EH (cell line): ENCODE measurements at places on chromosomes 3 and 15.

GRCh38 chr3:166013073-166013679 is 176.0 kb upstream of the BCHE start:
- DNase-seq, result peak; percentile 1

GRCh38 chr3:182258538-182259177 is 534.6 kb upstream of the ATP11B start:
- DNase-seq, result no peak

- no peak for DNase-seq
Measured at GRCh38 chr3:89105503-89105902, 1.9 kb upstream of the EPHA3 start.

DNA sequence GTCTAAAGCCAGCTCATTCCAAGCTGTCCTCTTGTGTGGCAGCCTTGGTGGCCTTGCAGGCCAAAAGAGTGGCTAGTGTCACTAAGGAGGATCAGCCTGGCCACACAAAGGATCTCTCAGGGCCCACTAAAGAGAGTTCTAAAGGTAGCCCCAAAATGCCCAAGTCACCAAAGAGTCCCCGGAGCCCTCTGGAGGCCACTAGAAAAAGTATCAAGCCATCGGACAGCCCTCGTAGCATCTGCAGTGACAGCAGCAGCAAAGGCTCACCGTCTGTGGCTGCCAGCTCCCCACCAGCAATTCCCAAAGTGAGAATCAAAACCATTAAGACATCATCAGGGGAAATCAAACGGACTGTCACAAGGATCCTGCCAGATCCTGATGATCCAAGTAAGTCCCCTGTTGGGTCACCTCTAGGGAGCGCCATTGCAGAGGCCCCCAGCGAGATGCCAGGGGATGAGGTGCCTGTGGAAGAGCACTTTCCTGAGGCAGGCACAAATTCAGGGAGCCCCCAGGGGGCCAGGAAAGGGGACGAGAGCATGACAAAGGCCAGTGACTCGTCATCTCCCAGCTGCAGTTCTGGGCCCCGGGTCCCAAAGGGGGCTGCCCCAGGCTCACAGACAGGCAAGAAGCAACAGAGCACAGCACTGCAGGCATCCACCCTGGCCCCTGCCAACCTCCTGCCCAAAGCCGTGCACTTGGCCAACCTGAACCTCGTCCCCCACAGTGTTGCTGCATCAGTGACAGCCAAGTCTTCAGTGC is 33.5 kb upstream of the ALPK3 start:
- DNase-seq, result no peak

- peak; percentile 87 for DNase-seq
Measured at GRCh38 chr3:99901200-99901926, 83.7 kb downstream of the CMSS1 start.

DNA sequence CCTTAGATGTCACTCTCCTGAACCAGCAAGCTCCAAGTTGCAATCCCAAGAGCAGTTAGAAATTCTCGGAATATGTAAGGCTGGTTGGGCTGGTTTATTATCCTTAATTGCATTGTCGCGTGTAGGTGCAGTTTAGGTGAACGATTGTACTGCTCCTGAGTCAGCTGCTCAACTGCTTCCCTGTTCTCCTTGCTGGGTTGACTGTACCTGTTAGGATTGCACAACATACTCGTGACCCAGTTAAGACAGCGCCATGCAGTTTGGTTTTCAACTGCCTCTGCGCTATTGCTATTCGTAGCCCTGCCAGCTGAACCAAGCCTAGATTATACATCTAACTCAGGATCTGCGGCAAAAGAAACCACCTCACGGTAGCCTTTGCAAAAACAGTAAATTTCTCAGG is 41.0 kb downstream of the BCL2L10 start:
- no peak for DNase-seq

DNA sequence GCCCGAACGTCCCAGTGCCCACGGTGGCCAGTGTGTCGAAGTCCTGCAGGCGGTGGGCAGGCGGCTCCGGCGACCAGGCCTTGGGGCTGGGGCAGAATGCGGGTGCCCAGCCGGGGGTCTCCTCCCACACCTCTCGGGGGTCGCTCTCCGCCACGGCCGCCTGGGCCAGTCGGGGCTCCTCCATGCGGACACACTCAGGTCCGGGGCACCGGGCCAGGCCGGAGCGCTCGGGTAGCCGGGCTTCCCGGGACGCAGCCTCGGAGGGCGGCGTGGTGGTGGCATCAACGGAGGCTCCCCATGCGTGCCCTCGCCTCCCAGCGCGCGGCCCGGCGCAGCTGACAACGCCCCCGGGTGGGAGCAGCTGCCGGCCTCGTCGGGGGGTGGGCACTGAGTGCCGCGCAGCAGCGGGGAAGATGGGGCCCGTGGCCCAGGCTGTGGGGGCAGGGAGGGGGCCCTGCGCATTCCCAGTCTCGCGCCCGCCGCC is 30.1 kb upstream of the CERS3 start:
- DNase-seq, result no peak

- no peak for DNase-seq
Measured at GRCh38 chr3:141202682-141203081, 28.9 kb upstream of the PXYLP1 start.

DNA sequence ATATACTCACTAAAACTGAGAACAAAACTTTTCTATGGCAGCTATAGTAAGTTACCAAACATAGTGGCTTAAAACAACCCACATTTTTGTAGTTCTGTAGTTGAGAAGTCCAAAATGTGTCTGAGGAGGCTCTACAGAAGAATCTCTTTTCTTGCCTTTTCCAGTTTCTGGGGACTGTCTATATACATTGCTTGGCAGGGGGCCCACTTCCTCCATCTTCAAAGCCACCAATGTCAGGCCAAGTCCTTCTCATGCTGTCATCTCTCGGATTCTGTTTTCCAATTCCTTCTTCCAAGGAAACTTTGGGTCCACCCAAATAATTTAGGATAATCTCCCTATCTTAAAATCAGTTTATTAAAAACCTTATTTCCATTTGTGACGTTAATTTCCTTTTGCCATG is 92.7 kb downstream of the DLG1 start:
- DNase-seq, result no peak

GRCh38 chr3:169152319-169152718 is 511.2 kb downstream of the MECOM start:
- DNase-seq, result no peak

- no peak for DNase-seq
Measured at GRCh38 chr15:82098674-82099073, 52.9 kb upstream of the MEX3B start.

DNA sequence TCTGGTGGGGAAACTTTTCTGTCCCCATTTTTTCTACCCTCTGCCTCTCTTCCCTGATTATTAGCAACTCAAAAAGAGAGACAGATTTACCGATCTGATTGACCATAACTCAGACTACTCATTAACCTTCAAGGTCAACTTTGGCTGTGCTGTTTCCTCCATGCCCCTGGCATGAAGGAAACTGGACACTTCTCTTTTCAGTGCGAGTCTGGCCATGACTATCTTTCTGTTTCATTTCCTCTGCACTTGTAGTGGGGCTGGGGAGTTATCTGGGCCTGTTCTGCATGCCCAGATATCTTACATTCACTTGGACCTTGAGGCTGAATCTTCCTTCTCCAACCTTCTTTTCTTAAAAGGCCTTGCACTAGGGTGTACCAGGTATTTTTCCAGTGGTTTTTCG is 76.9 kb upstream of the SLCO2A1 start:
- no peak for DNase-seq

DNA sequence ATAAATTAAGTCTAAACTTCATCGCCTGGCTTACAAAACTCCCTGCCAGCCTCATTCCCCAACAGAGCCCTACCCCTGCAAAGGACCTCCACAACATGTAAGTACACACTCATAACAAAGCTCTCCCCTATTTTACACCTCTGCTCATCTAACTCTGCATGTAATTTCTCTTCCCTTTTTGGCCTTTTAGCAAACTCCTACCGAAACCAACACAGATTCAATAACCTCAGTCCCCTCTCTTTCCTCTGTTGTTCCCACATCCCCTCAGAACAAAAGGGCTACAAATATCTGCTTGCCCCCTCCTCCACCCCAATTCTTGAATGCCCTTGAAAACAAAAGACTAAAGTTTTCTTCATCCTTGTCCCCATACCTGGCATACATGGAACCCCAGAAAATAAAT is 662 bp downstream of the UBL7 start:
- no peak for DNase-seq

DNA sequence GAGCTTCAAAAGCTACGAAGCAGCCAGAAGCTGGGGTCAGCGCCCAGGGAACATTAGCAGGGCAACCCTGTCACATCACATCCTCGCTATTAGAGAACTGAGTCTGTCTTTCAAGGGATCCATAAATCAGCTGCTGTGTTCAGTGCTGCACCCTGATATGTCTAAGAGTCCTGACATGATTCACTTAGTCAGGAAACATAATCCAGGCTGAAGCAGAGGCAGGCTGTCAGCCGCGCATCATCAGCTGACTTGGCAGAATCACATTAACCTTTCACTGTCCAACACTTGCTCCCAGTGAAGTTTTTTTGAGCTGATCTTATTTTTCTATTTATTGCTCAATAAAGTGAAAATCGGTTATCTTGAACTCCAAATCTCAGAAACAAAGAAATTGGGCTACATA is 23.5 kb downstream of the MYH15 start:
- DNase-seq, result peak; percentile 46

DNA sequence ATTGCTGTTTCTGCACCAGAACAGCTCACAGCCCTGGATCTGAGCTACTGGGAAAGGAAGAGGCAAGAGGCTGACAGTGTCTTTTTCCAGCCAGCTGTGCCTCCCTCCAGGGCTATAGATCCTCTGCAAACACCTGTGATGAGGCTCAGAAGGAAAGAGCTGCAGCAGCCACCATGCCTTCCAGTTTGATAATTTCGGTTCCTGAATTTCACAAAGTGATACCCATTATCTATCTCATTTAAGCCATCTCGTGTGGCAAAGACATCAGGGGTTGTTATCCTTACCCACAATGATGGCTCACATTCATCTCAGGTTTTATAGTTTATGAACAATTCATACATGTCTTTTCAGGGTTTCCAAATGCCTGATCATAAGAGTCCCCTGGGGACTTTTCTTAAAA is 1.8 kb upstream of the LARP6 start:
- peak; percentile 10 for DNase-seq

DNA sequence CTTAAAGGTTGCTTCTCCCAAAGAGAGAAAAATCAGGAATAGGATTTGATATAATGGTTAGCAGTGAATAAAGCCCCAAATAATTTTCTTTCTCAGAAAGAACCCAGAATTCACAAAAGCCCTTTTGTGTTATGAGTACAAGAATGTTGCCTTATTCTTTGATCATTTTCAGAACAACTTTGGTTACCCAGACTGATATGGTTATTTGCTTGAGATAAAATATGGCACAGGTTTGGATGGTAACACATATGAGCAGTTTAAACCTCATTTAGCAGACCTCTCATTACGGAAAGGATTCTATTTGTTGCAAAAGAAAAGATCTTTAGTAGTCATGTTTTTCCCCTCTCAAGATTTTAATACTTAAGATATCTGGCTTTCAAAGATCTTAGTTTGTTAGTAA is 104.8 kb upstream of the MEX3B start:
- DNase-seq, result no peak

- DNase-seq, result no peak
Measured at GRCh38 chr15:77657634-77658238, 25.0 kb upstream of the LINGO1 start.
